H9 (cell line): ENCODE measurements at places on chromosomes 1 and 21.

- no peak for DNase-seq
Observed at GRCh38 chr1:219042769-219043168, 130.9 kb upstream of the LYPLAL1 start.

GRCh38 chr21:41681348-41681801, 85.5 kb downstream of the RIPK4 start:
- DNase-seq = no peak

GRCh38 chr1:157194731-157195520, 56.7 kb upstream of the ETV3 start:
- DNase-seq = no peak

- no peak for DNase-seq
Observed at GRCh38 chr1:220504329-220504728, 23.6 kb upstream of the MARK1 start.

DNA sequence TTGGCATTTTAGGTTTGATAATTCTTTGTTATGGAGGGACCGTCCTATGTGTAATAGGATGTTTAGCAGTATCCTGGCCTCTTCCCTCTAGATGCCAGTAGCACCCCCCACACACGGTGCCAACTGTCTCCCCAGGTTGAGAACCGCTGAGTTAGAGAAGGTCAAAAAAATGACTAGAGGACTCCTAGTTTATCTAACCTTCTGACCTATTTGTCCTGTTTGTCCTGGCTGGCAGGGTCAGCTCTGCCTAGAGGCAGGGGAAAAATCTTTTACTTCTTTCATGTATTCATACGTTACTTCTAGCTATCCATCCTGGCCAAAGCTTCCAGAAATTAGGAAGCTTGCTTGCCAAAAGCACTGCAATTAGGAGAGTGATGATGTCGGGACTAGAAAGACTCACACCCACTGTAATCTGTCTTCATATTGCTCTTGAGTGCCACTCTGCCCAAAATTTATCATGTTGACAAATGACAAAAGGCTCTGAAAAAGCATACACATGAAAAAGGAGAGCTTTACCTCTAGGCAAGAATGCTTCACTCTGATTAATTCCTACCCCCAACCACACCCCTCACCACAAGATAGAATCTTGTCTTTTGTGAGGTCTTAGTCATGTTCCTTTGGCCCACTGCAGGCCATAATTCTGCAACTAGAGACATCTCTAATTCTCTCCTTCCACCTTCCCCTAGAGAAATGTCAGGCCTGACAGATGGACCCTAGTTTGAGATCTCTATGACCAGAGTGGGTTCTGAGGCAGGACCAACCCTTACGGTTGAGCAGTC, 14.4 kb upstream of the AKR1A1 start:
- no peak for DNase-seq

- DNase-seq = peak; percentile 71
Observed at GRCh38 chr1:119326251-119326650, 42.3 kb upstream of the HAO2 start.

- DNase-seq = no peak
Observed at GRCh38 chr1:246540738-246541491, 25.1 kb downstream of the TFB2M start.

- no peak for DNase-seq
Observed at GRCh38 chr1:13570924-13571323, 12.7 kb upstream of the PDPN start.

- no peak for DNase-seq
Observed at GRCh38 chr1:4794020-4794780, 139.8 kb downstream of the AJAP1 start.

DNA sequence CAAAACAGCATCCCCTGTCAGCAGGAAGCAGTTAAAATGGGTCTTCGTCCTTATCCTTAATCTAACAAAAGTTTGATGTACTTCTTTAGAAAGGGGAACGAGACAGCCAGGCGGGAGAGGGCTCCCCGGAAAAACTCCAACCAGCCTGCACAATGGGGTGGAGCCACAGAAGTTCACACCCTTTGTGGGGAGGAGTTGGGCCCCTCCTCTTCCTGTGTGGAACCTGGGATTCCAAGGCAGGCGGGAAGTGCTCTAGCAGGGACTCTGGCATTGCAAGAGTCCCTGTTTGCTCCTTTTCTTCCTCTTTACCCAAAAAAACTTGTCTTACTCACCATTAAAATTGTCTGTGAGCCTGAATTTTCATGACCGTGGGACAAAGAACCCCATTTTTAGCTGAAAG, 47.7 kb downstream of the FCRL5 start:
- DNase-seq = peak; percentile 62

DNA sequence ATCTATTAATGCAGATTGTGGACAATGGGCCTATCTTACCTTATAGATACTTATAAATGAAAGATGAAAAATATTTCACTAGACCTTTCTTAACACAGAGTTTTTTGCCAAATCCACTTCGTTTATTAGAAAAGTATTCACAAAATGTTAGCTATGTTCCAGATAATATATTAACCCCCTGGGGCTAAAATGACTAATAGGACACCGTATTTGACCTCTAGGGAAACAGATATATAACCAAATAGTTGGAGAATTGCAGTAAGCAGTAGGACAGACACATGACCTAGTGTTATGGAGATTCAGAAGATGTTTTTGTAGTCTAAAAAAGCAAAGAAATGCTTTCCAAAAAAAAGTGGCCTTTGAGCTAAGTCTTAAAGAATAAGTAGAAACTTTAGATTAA, 106.9 kb downstream of the SEC16B start:
- DNase-seq = no peak

- no peak for DNase-seq
Observed at GRCh38 chr1:10594595-10595223, 120.0 kb downstream of the PEX14 start.

GRCh38 chr1:209241487-209241886, 342.0 kb upstream of the CAMK1G start:
- DNase-seq = no peak

- no peak for DNase-seq
Observed at GRCh38 chr1:84492726-84493125, 13.5 kb upstream of the SPATA1 start.

DNA sequence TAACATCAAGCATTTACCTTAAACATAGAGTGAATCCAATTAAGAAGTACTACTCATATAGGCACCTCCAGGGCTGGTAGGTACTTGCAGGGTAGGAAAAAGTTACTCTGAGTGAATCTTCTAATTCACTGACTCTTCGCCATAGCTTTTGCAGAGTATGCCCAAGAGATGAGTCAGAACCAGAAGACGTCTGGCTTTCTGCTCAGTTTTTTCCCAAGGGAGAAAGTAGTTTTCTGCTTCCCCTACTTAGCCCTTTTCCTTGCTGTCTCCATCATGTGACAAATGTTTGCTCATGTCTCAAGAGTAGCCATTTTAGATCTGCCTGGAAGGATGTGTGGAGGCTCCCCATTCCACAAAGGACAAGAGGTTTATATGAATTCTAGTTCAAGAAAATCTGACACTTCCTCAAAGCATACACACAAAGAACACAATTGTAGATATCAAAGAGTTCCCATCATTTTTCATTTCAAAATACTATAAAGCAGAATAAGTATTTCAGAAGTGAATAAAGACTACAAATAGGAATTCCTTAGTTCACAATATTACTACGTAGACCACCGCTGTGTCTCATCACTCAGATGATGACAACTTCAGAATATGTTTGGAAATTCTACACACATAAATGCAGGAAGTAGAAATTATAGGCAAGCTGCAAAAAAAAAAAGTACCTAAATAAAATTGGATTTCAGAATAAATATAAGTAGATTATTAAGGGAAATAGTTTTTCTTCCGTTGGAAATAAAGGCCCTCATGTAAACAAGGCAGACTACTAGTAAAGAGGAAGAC, 98.5 kb downstream of the ASH1L start:
- DNase-seq = no peak

DNA sequence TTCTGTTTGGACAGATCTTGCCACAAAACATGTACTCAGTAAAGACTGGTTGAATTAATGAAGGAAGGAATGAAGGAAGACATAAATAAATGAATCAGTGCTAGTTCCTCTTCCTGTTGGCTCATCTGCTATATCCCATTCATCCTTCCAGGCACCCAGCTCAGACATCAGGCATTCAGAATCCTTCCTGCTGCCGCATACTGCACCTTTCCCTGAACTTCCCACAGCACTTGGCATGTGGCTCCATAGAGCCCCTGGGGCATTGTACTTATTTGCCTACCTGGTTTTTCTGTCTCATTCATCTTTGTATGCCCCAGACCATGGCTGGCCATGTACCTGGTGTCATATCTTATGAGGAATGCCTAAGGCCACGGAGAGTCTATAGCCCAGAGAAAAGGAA, 34.4 kb upstream of the ZNF648 start:
- DNase-seq = no peak

GRCh38 chr1:225824533-225824941, 14.6 kb downstream of the EPHX1 start:
- DNase-seq = no peak

DNA sequence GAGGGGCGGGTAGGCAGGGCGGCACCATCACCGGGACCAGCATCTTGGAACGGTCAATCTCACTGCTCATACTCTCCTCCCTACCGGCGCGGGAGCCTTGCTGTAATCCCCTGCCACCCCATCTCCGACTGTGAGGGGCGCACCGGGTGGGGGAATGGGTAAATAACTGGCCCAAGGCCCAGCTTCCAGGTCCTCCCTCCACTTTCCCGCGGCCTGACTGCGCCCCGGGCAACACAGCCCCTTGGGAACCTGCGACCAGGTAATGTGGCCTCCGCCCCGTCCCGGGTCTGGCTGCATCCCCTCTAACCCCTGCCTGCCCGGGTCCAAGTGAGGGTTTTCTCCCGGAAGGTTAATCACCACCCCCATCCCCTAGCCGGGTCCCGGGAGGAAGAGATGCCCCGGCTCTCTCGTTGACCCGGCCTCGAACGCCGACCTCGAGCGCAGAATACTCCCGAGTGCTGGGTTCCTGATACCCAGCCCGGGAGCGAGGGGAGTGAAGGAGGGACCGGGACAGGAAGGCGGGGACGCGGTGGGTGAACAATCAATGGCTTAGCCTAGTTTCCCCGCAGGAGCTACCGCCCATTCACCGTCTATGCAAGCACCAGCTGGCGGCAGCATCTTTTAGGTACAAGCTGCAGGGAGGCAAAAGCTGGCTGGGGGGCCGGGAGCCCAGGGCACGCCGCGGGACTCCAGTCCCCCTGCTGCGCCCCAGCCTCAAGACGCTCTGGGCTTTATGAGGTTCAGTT, 5.9 kb upstream of the LHX9 start:
- DNase-seq = peak; percentile 76

DNA sequence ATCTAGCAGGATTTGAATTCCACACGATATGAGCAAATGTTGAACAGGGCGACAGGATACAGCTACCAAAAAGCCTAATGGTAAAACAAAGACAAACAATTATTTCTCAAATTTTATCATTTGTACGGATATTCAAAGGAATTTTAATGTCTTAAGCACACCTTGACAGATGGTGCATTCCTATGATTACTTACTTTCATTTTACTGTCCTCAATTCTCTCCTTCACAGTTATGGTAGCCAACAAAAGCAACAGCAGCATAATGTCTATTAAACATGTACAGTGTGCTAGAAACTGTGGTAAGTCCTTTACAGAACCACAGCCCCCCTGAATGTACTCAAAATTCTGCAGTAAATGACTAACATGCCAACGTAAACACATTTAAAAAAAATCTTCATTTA, 365.8 kb downstream of the SMYD3 start:
- DNase-seq = no peak

GRCh38 chr1:100458661-100459357, 79.1 kb upstream of the GPR88 start:
- peak; percentile 33 for DNase-seq

DNA sequence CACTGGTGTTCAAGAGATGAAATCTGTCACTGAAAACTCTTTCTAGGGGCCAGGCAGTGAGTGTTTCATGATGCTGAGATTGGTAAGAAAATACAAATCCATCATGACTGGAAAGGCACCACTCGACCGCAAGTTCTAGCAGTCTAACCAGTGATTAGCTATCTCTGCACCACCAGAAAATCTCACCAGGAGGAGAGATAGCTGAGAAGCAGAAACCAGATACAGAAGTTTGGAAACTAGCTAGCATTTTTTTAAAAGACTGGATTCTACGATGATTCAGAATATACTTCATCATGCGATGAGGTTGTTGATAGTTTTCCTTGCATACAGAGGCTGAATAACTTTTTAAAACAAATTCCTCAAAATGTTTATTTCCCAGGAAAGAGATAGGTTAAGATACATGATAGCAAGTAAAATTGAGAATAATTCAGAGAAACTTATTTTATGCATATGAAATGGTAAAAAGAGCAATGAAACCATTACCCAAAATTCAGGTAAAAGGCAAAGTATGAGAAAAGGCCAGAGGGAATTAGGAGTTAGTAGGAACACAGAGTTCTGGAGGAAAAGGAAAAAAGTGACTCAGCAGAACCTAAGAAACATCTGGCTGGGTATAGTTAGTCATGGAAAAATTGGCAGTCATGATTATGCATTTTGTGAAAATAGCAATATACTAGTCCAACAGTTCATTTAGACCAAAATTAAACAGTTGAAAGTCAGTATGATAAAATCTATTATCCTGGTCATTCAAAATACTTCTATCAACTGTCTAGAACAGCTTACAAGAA, 3.3 kb upstream of the F3 start:
- DNase-seq = no peak

GRCh38 chr1:219541946-219542345, 71.0 kb downstream of the ZC3H11B start:
- no peak for DNase-seq

DNA sequence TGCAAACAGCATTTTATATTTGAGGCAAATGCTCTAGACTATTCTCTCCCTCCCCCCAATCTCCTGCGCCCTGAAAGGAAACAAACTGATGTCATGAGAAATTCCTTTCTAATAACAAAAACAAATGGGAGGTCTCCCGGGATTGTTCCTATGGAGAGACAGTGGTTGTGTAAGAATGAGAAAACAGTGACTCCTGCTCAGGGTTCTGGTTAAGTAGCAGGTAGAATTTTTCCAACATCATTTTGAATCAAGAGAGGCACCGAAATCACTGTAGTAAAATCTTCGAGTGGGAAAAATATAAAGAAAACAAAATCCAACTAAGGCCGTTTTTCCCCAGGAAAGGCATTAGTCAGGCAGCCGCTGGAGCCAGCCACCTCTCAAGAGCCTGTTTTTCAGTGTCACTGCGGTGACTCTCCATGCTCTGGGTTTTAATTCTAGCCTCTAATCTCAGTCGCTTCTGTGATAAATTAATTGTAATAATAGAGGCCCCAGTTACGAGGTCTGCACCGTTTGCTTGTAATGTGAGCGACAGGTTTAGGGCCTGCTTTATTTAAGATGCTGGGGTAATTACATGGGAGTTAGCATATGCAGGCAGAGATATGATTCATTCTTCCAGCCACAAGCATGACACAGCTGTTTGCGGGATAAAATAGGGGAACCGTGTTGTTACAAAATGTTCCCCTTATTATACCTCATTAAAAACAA, 80.3 kb downstream of the RNF220 start:
- DNase-seq = no peak

DNA sequence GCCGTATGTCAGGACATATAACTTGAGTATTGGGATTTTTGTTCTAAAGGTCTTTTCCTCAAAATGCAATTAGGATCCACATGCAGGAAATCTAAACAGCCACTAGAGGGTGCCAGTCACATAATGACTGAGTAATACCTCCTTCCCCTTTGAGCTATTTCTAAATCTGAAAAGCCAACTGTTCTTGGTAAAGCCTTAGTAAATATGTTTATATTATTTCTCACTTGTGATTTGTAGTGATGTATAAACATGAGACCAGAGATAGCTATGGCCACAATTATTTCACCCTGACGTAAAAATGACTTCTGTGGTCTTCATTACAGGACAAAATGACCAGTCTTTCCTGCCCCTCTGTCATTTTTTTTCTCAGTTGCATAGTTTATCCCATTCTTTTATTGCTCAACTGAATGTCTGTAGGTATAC, 41.0 kb upstream of the DR1 start:
- DNase-seq = no peak

GRCh38 chr1:45557422-45557944, 6.9 kb downstream of the AKR1A1 start:
- no peak for DNase-seq
